ENCODE measurements at places on chromosomes 11 and 22.

- DNase-seq, result no peak
Measured at GRCh38 chr11:59222464-59223060, 9.8 kb upstream of the MPEG1 start.

- no peak for DNase-seq
Measured at GRCh38 chr11:41020259-41020658, 439.2 kb downstream of the LRRC4C start.

- peak; percentile 40 for DNase-seq
Measured at GRCh38 chr11:114131461-114131864, 72.0 kb downstream of the ZBTB16 start.

- DNase-seq, result no peak
Measured at GRCh38 chr22:19824926-19825339, 29.7 kb downstream of the GNB1L start.

- DNase-seq, result no peak
Measured at GRCh38 chr11:68022531-68022930, 8.0 kb upstream of the NDUFS8 start.
